Stomach (tissue), 19 donors: ENCODE measurements at places on chromosomes 3 and 15. TPM values are rescaled to one million over a fixed set of nuclear protein-coding genes. Genes with fewer than 3 reads are reported as not detected.

KLHL25 gene
- total RNA-seq = 5.2 TPM

CKMT1A gene
- 50.6 TPM for total RNA-seq

CHRM5 gene
- total RNA-seq = not detected

CAND2 gene
- 4.8 TPM for total RNA-seq

PRRT3 gene
- total RNA-seq = 31.6 TPM

AHSG gene
- total RNA-seq = not detected

STAC gene
- 0.29 TPM for total RNA-seq

FILIP1L gene
- 97.3 TPM for total RNA-seq

NGLY1 gene
- 38.8 TPM for total RNA-seq

RARB gene
- 7.5 TPM for total RNA-seq

STT3B gene
- 141 TPM for total RNA-seq

GOLGA8T gene
- not detected for total RNA-seq

LMAN1L gene
- total RNA-seq = 5.9 TPM

ST3GAL6 gene
- 42.0 TPM for total RNA-seq

THPO gene
- not detected for total RNA-seq

TRAK1 gene
- 107 TPM for total RNA-seq

GHSR gene
- total RNA-seq = 0.37 TPM

DGKG gene
- 0.72 TPM for total RNA-seq

COL8A1 gene
- total RNA-seq = 16.5 TPM

HRG gene
- total RNA-seq = not detected

PLCB2 gene
- total RNA-seq = 11.7 TPM

MINDY2 gene
- total RNA-seq = 34.1 TPM

SEC62 gene
- 56.7 TPM for total RNA-seq

BRPF1 gene
- total RNA-seq = 14.6 TPM

MESP1 gene
- not detected for total RNA-seq

GPR176 gene
- 0.29 TPM for total RNA-seq

EPM2AIP1 gene
- 37.3 TPM for total RNA-seq

FMN1 gene
- total RNA-seq = 40.8 TPM

HCN4 gene
- not detected for total RNA-seq

ITIH4 gene
- total RNA-seq = 300 TPM

GOLGA6A gene
- total RNA-seq = 1.1 TPM

TMEM207 gene
- not detected for total RNA-seq

TPRG1 gene
- 1.2 TPM for total RNA-seq

ADCY5 gene
- total RNA-seq = 71.0 TPM

PCOLCE2 gene
- 19.6 TPM for total RNA-seq

STAB1 gene
- 70.3 TPM for total RNA-seq

TRPM7 gene
- 23.7 TPM for total RNA-seq

BCL2A1 gene
- 12.5 TPM for total RNA-seq

MINAR1 gene
- not detected for total RNA-seq

C3orf20 gene
- total RNA-seq = not detected

CCR2 gene
- not detected for total RNA-seq

ACAN gene
- 2.0 TPM for total RNA-seq

PATL2 gene
- not detected for total RNA-seq

PLCL2 gene
- 2.9 TPM for total RNA-seq

CCR3 gene
- 7.1 TPM for total RNA-seq

HGD gene
- total RNA-seq = 44.8 TPM

CCDC54 gene
- total RNA-seq = not detected
